Activated effector memory CD4-positive, alpha-beta T cell treated with Interleukin-2 at 50 U/mL for 16 hours (primary cell): ENCODE measurements at places on chromosomes 1 and 21.

DNA sequence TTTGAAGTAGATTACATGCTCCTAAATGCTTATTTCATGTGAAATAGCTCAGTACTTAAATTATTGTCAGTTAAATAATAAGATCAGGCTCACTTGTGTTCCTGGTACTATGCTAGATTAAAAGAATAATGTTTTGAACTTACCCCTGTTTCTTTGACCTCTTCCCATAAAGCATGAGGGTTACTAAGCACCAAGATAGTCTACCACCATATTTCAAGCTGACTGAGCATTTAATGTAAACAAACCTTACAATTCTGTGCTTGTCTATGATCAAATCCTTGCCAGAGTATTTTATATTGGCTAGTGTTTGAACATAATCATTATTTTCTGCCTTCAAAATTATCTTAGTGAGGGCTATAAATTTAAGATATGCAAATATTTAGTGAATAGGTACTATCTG lies 98.1 kb downstream of the LHX9 start:
- no peak for DNase-seq

DNA sequence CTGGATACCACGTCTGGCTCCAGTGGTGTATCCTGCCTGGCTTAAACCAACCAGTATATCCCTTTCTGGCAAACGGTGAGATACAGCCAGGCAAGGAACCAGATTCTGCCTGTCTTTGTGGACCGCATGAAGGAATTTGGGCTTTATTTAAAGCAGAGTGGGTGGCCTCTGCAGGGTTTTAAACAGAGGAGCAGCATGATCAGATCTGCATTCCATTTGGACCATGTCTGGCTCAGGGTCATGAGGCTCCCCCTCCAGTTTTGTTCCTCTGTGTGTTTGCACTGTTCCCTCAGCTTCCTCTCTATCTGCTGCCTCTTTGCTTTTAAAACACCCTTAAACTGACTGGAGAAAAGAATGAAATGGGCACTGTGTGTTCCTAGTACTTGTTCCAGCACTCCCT lies 195.0 kb downstream of the GIPC2 start:
- DNase-seq = no peak

DNA sequence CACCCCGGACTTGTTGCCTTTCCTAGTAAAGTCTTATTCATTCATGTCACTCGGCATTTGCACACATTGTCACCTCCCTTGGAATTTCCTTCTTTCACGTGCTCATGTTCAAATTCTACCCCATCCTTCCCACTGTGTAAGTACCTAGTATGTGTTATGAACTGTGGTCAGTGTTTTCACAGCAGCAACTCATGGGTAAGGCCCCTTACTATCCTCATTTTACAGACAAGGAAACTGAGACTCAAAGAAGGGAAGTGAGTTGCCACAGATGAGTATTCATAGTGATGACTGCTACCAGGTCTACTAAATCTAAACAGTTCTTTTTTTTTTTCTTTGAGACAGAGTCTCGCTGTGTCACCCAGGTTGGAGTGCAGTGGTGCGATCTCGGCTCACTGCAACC lies 10.5 kb downstream of the CITED4 start:
- no peak for DNase-seq

DNA sequence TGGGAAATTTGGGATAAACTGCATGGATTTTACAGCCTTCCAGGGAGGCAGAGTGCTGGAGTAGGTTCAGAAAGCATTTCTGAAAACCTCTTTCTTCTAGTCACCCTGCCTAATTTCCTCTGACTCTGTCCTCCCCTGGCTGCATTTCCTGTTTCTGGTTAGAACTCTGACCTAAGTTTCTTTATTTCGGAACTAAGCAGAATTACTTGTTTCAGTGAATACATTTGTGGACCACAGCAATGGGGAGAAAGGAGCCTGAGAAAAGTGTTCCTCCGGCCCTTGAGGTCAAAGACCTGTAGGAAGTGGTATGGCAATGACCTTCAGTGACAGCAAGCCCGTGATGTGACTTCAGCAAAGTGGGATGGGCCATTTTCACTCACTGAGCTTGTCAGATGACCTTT lies 173.4 kb upstream of the RUNX1 start:
- no peak for DNase-seq

- DNase-seq = no peak
Measured at GRCh38 chr1:114490274-114490693, 20.7 kb downstream of the TRIM33 start.

GRCh38 chr1:204867203-204867602 lies 3.5 kb upstream of the NFASC start:
- DNase-seq = no peak

- DNase-seq = no peak
Measured at GRCh38 chr1:183842795-183843144, 37.9 kb downstream of the RGL1 start.

DNA sequence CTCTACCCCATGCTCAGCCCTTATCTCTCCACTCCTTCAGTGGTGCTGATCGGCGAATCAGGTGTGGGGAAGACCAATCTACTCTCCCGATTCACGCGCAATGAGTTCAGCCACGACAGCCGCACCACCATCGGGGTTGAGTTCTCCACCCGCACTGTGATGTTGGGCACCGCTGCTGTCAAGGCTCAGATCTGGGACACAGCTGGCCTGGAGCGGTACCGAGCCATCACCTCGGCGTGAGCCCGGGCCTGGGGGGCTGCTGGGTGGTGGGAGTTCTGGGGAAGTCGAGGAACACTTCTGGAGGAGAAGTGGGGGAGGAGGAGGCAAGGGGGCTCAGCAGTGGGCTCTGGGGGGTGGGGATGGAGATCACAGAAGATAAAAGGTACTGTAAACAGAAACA lies 4.9 kb downstream of the RAB25 start:
- DNase-seq = no peak

- no peak for DNase-seq
Measured at GRCh38 chr1:17757426-17757825, 2.3 kb downstream of the ACTL8 start.

- DNase-seq = no peak
Measured at GRCh38 chr1:64166629-64167028, 36.8 kb upstream of the UBE2U start.

DNA sequence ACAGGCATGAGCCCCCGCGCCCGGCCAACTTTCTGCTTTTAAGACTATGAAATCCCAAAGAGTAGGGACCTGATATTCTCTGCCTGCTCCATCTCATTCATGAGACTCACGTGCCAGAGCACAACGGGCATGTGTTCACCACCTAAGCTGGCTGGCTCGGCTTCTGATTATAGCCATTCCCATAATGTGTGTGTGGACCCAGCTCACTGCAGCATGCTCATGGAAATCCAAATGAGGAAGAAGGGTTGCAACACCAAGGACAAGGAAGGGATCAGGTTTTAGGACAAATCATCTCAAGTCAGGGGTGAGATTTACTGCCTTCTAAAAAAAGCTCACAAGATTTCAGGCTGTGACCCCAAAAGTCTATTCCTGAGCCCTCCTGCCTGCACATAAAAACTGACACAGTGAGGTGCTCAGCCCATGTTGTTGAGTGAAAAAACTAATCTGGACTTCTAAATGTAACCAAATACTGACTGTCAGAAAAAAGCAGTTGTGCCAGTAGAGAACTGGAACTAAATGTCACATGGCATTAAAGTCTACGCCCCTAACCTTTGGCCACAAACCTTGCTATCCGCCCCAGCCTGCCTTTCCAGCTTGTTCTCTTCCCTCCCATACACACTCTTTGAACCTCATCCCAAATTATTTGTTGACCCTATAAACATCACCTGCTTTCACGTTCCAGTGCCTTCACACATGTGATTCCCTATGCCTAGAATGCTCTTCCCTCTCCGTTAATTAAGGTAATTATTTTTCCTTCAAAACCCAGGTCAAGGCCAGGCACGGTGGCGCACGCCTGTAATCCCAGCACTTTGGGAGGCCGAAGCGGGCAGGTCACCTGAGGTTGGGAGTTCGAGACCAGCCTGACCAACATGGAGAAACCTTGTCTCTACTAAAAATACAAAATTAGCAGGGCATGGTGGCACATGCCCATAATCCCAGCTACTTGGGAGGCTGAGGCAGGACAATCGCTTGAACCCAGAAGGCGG lies 9.1 kb upstream of the COA7 start:
- DNase-seq = no peak

GRCh38 chr1:185526344-185527307 lies 207.6 kb upstream of the HMCN1 start:
- DNase-seq = no peak

- DNase-seq = peak; percentile 76
Measured at GRCh38 chr1:161068306-161069234, 1.1 kb downstream of the ARHGAP30 start.

DNA sequence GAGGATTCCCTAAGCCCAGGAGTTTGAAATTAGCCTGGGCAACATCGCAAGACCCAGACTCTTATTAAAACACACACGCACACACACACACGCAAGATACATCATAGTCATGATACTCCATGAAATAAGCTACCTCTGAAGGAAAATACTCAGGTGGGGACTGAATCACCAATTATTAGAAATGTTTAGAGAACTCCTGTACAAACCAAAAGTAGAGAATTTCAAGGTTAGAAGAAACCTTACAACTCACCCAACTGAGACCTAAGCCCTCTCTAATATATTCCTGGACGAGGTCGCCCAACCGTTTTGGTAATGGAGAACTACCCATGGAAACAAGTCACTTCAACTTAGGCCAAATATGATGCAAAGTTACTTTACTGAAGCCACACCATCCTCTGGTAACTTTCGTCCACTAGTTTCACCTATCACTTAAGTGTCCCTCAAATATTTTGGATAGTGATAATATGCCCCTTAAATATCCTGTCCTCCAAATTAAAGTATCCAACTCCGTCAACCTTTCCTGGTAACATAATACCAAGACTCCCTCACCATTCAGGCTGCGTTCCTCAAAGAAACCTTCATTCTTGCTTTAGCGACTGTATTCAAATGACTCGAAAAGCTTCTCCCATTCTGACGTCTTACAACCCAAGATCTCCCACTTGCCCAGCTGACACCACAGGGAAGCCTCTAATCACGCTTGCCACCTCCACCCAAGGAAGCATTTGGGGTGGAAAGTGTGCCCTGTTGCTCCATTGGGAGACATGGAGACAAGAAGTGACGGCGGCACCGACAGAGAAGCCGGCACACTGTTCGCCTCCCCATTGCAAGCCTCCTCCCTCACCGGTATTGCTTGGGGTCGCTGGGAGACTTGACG lies 856 bp downstream of the NRDC start:
- peak; percentile 3 for DNase-seq
